ENCODE measurements at places on chromosomes 7 and 10.

- DNase-seq, result no peak
Measured at GRCh38 chr7:127208860-127209259, 43.9 kb downstream of the GRM8 start.

- DNase-seq, result no peak
Measured at GRCh38 chr7:24406789-24407299, 122.9 kb downstream of the NPY start.

DNA sequence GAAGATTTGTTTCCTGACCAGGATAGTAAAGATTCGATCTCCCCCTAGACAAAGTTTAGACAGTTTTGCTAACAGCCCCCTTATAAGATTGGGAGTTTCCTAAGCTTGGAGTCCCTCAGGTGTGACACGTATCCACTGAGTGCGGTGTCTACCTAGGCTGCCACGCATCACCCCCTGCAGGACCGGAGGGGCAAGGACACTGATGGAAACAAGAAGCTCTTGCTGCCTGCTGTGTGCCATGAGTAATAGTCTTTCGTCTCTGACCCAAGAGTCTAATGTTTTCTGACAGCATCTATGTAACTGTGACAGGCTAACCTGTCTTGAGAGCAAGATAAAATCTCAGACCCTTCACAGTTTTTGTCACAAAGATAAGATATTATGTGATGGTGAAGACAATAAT lies 173.5 kb downstream of the SEMA3E start:
- DNase-seq, result no peak

- DNase-seq, result peak; percentile 15
Measured at GRCh38 chr7:651032-651728, 75.3 kb upstream of the DNAAF5 start.

- no peak for DNase-seq
Measured at GRCh38 chr7:129772646-129773280, 161.2 kb downstream of the NRF1 start.

DNA sequence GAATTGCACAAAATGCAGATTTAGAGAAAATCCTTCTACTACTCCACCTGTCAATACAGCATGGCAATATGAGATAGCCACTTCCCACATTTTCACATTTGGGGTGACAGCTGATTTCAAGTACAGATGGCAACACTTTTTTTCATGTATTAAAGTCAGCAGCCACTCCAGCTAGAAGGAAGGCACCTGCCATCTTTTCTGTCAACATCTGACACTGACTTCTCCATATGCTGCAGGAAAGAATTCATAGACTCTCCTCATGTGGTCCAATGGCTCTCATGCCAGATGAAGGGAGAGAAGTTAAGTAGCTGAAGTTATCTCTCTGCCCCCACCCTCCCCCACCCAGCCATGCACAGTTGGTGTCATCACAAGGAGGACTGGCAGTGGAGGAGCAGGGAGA lies 912.0 kb downstream of the SORCS1 start:
- DNase-seq, result no peak

- no peak for DNase-seq
Measured at GRCh38 chr10:86663046-86663345, 5.3 kb upstream of the LDB3 start.

GRCh38 chr7:93515144-93515543 lies 59.4 kb downstream of the CALCR start:
- DNase-seq, result no peak

DNA sequence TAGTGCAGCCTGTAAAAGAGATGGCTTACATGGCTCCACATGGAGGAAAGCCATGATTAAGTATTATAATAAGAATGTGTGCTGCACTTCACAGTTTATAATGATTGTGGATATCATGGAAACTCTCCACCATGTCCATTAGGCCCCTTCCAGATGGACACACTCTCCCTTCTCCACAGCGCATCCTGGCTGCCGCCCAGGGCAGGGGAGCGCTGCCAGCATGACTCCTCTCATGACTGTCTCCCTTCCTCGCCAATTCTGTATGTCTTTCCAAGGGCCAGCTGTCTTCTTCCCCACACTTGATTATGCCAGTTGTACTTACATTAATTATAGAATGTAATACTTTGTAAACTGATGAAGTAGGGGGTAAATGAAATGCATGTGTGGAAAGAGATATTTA lies 259.3 kb upstream of the TMEM72 start:
- DNase-seq, result no peak

DNA sequence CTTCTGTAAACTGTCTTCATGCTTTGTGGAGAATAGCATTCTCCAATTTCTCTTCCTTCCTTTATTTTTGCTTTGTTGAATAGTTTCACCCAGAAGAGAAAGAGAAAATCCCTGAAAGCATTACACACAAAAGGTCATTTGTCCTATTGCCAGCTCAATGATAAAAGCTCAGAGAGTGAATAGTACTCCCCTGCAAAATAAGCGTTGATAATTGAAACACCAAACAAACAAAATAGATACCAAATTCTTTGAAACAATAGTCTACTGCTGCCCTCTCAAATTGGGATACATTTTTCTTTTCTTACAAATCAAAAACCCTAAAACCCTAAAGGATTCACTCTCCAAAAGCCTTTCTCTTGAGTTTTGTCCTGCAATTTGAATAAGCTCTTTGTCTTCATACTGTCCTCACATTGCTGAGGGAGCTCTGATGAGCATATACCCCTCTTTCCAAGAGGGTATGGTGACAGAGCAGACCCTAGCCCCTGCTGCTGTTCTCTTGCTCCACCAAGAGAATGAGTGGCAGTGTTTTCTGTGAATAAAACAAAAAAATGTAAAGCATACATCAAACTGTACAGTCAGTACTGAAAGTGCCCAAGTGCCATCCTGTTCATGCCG lies 134.4 kb downstream of the CSTF2T start:
- DNase-seq, result no peak

GRCh38 chr10:127906548-127907377 lies at the start of gene PTPRE:
TSS of gene PTPRE (plus strand) at chr10:127907103. CDS start at chr10:128040882, 133,779 bp downstream.
- peak; percentile 46 for DNase-seq

DNA sequence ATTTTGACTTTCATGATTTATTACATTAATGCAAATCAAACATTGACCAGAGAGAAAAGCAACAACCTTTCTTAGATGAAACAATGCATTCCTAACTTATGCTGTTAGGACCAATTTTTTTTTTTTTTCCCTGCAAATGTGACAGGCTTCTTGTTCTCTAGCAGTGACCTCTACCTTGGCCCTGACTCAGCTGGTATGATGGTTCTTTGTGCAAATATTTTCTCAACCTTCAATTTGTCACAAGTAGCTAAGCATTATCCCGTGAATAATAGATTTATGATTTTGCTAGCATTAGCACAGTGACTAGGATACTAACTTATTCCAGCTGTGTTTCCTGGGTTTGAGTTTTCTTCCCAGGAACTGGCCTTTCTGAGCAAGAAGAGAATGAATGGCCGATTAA lies 64.9 kb downstream of the PPP1R9A start:
- no peak for DNase-seq

DNA sequence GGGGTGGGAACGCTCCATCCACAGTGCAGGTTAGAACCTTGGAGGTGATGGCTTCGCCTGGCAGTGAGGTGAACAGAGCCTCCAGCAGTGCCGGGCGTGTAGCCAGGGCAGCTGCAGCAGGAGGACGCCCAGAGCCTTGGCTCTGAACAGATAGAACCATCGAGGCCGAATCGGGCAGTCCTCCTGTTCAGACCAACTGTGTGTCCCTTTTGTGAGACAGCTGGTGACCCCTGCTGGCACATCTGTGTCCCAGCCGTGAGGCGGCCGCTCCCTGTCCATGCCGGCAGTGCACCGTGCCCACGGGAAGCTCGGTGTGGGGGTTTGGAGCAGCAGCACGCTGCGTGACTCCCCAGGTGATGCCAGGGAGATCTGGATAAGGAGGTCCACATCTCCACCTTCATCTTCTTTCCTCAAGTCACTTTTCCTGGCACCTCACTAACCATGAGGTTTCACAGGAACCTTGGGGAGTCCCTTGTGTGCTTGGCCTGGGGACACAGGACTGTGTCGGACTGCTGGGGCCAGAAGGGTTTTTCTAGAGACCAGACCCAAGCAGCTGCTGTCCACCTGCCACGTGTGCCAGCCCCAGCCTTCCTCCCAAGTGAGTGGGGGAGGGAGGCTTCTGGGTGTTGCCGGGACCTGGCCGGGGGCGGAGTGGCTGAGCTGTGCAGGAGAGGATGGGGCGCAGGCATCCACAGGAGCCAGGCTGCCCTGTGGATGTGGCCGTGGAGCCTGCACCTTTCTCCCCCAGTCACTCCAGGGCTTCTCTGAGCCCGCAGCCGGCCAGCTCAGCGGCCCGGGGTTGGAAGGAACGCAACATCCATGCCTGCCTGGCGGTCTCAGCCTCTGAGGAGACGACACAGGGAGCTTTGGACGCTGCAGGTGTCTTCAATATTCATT lies 69.4 kb downstream of the DNAJB6 start:
- no peak for DNase-seq

All from activated gamma-delta T cell treated with anti-CD3 and anti-CD28 coated beads, Interleukin-2, amount 50 U/mL, for 16 hours (primary cell).